MV-4-11 (cell line): ENCODE measurements at places on chromosomes 3 and 15.

DNA sequence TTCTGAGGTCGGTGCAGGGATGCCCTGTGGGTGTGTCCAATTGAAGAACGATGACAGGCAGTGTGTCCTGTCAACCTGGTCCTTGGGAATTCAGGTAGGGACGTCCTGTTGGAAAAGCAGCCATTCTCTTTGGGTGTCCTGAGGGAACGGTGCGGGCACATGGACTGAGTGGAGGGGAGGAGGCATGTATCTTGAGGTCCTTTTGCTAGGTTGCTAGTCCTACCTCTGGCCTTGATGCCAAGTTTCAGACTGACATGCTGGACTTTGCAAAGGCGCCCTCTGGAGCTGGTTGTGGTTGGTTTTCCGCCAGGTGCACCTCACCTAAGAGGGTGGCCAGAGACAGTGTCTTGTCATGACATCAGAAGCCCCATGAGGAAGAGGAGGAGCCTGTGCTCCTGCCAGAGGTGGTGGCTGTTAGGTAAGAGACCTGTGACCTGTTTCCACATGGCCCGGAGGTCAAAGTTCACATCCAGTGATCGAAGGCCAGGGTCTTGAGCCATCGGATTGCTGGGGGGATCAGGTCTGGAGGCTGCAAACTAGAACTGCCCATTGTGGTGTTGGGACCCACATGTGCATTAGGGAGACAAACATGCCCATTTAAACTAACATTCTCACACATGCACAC lies 106.3 kb downstream of the SNRPN start:
- no peak for DNase-seq

GRCh38 chr3:55770077-55770476 lies 283.0 kb upstream of the WNT5A start:
- no peak for DNase-seq

- no peak for DNase-seq
Observed at GRCh38 chr3:172616031-172616461, 92.8 kb upstream of the TNFSF10 start.

DNA sequence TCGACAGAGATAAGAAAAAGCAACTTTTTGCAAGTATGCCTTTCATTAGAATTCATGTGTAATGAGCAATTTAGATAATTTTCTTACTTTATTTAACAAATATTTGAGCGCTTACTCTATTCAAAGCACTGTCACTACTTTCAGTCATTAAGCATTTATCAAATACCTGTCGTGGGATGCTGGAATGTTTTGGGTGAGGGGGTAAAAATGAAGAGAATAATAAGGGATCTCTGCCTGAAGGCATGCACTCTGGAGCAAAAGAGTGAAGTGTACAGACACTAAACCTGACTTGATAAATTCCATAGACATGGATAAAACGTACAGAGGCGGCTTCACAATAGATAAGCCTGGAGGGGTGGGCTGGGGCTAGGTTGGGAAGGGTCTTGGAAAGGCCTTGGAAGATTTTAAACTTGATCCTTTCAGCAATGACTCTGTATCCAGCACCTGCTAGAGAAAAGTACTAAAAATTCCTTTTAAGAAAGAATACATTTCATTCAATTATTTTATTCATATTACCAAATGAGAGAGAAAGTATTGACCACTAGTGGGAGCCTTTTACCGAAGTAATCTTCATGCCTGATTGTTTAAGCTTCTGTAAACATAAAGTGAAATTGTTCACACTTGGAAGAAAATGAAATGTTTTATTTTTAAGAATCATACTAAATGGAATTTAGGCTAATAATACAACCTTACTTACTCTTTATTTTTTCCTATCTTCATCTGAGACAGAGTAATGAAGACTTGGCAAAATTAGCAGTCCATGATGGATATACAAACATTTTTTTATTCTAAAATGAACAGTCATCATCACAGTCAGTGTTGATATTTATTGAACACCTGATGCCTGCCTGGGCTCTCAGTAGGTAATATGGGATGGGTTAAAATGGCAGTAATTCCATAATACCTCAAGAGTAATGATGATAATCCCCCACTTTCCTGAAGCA lies 113.2 kb downstream of the PPP2R3A start:
- peak; percentile 29 for DNase-seq

- peak; percentile 94 for DNase-seq
Observed at GRCh38 chr15:51971375-51972133, at the start of gene LEO1. Gene LEO1, minus strand, starts transcription at chr15:51971778. Its CDS starts 33 bp downstream, at chr15:51971745.

DNA sequence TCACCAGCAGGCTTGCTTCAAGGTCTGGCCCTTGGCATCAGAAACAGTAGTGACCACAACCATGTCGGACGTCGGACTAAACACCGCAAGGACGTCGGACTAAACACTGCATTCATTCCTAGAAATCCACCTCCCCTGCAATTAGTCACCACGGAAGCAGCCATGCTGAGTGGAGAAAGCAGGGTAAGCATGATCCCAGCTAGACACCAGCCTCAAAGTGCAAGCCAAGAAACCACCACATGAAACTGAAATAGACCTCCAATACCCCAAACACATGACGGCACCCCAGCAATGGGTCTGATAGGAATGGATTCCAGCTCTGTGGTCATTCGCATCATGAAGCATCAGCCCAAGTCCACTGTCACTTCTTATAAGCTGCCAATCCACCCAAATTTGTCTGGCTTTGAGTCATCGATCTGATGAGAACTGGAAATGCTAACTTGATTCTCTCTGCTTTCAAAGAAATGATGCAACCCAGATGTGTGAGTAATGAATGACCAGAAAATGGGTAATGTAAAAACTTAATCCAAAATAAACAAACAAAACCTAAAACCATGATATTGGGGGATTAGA lies 348.3 kb upstream of the TMCO5A start:
- no peak for DNase-seq

GRCh38 chr3:161913786-161914389 lies 417.3 kb downstream of the OTOL1 start:
- peak; percentile 37 for DNase-seq

DNA sequence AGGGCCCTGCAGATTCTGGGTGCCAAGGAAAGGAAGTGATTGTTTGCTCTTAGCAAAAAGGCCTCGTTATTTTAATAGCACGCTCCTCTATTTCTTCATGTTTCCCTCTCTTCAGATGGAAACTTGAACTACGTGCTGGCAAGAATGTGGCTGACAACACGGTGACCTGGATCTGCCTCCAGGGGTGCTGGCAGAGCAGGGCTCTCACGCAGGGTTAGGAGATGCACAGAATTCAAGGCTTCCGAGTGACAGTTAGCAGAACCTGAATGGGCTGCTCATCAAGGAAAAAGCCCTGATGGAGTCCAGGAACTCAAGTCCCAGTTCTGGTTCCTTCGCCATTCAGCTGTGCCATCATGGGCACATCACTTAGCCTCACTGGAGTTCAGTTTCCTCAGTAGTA lies 22.7 kb downstream of the CYP19A1 start:
- DNase-seq, result no peak

DNA sequence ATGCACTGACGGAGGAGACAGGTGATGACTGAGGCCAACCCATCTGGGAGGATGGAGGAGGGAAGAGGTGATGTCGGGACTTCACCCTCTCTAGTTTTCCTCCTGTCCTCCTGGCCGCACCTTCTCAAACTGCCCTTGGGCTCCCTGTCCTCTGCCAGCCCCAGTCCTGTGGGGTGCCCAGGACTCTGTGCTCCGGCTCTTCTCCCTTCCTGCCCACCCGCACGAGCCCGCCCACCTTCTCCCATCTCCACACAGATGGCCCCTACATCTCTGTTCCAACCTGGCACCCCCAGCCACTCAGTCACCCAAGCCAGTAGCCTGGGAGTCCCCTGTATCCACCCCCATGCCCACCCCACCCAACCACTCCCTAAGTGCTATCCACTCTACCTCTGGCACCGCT lies 206.7 kb upstream of the LINGO1 start:
- no peak for DNase-seq

GRCh38 chr15:84750583-84751092 lies 2.2 kb downstream of the ZNF592 start:
- peak; percentile 88 for DNase-seq

DNA sequence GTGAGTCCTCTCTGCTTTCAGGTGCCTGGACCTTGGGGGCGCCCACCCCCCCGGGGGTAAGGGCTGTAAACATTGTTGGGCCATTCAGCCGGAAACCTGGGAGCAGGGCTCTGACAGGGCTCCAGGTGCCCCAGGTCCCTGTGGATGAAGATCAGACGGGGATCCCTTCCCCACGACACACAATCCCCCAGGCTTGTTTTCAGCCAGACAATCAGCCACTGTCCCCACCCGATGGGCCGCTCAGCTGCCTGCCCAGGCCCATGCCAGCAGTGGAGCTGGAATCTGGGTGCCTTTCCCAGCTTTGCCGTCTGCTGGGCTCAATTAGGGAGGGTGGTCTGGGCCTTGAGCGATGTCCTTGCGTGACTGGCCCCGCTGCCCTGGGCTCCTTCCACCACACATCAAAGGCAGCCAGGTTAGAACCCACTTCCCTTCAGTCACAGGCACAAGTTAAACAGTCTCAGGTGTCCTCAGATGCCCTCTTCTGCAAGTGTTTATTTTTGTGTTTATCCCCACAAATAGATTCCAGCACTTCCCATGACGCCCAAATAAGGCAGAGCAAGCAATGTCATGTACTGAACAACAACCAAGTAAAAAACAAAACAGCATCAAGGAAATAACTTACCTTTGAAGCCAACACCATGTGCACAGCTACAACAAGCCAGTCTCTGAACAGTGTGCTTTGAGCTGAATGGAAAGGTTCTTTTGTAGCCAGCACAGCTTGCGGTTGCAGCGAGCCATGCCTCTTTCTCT lies 77.0 kb upstream of the ALDH1A3 start:
- no peak for DNase-seq

DNA sequence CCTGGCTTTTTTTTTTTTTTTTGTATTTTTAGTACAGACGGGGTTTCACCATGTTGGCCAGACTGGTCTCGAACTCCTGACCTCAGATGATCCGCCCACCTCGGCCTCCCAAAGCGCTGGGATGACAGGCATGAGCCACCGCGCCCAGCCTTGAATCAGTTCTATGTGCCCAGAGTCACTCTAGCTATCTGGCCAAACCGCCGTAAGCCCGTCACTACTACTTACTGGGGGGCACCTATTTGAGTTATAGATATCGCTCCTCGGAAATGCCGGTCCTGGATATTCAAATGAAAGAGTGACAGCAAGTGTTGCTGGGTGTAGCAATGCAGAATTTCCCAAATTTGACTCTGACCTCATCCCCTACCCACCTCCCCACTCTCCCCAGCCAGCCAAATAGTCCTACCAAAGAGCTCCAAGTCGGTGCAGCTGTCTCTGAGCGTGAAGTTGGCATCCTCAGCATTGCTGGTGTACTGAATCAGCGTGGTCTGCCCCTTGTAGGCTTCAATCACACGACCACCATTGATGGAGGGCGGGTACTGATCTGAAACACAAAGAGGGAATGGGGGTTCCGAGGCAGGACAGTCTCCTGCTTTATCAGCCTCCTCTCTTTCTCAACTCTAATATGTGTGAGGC lies 38.1 kb downstream of the MUC20 start:
- DNase-seq, result no peak

- no peak for DNase-seq
Observed at GRCh38 chr3:124584552-124585391, 145.5 kb upstream of the UMPS start.

DNA sequence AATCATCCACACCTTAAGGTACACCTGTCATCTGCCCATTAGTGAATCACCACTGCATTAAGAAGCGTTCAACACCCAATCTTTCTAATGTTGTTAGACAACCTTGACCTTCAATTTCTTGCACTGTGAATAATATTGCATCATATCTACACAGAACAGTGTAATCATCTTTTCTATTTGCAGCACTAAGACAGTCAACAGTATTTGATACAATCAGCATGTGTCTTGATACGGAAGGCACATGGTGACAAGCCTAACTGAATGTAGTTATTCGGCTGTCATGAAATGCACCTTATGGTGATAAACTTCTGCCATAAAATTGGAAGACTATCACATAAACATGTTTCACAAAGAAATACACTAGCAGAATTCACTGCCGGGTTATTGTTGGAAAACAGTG lies 253.9 kb upstream of the THRB start:
- DNase-seq, result no peak

DNA sequence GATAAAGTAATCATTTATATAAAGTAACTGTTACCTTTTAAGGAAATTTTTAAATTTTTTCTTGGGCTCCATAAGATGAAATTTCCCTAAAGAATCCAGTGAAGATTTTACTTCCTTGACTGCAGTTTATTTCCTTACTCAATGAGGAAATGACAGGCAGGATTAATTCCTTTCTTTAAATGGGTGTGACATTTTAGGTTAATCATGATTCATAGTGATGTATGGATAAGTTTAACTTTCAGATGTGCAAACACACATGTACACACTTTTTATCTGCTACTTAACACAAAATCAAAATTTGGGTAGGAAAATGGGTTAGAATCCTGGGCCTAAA lies 11.2 kb upstream of the LEO1 start:
- no peak for DNase-seq

DNA sequence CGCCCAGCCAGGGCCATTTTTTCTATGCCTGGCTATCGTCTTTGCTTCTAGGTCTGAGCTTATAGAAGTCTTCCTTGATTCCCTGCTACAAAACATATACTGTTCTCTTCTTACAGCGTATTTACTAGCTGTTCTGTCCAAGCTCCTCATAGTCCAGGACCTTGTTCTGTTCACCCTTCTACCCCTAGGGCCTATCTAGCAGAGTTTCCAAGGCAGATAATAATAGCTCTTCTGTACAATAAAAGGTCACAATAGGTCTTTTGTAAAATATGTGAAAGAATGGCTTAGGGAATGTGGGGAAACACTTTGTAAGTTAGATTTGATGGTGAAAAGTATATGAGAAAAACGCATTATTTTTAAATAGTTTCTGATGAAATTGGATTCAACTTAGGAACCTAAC lies 158.2 kb downstream of the P3H2 start:
- DNase-seq, result no peak

DNA sequence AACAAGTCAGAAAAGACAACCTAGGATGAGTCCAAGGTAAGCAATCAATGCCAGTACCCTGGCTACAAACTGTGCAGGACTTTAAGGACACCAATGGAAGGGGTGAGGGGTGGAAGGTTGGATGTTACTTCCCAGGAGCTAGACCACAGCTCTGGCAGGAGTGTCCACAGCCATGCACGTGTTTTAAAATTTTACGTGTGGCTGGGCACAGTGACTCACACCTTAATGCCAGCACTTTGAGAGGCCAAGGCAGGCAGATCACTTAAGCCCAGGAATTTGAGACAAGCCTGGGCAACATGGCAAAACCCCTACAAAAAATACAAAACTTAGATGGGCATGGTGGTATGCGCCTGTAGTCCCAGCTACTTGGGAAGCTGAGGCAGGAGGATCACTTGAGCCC lies 14.7 kb upstream of the HDC start:
- DNase-seq, result no peak

GRCh38 chr3:54619053-54619452 lies 308.8 kb downstream of the LRTM1 start:
- no peak for DNase-seq

DNA sequence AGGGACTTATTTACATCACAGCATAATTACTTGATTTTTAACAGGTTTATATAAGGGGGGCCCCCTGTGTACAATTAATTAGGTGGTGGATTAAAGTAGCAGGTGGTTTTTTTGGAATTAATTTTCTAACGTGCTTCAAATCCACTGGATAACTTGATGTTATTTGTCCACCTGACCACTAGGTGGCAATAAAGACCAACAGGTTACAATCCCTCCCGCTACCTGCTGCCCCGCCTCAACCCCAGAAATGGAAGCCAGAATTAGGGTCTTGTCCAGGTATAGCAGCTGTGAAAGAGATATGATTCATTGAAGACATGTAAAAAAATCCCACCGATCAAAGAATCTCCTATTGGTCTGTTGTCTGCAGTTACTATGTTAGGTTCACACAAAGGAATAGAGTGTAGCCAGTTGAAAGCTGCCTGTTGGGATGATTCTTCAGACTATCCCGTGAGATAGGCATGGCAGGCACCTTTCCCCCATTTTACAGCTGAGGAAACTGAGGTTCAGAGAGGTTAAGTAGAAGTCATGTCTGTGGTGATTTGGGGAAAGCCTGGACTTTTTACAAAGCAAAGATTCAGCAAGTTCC lies 44.0 kb downstream of the MFSD1 start:
- DNase-seq, result no peak
